ENCODE measurements at places on chromosomes 2 and 18. TPM values are rescaled to one million over a fixed set of nuclear protein-coding genes. Genes with fewer than 3 reads are reported as not detected.

ZCCHC2 gene
- 3.9 TPM for polyA plus RNA-seq

- no peak for DNase-seq
Measured at GRCh38 chr2:195317550-195317949, 339.5 kb upstream of the SLC39A10 start.

SULT1C2 gene
- 13.8 TPM for polyA plus RNA-seq

DNA sequence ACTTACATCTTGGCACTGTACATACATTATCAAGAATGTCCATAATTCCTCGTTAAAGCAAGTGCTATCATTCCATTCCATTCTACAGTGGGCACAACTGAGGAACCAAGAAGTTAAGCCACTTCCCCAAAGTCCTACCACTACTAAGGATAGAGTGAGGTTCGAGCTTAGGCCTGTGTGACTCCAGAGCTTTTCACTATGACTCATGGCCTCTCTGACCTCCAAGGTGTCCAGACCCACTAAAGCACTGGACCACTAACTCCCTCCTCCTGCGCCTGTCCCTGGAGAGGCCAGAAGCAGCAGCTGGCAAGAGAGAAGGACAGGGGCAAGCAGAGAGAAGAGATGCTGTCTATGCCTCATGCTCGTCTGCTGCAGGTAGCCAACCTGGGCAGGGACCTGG lies 117.0 kb downstream of the ZBTB7C start:
- DNase-seq: no peak

GCG gene
- polyA plus RNA-seq: 0.83 TPM

DNA sequence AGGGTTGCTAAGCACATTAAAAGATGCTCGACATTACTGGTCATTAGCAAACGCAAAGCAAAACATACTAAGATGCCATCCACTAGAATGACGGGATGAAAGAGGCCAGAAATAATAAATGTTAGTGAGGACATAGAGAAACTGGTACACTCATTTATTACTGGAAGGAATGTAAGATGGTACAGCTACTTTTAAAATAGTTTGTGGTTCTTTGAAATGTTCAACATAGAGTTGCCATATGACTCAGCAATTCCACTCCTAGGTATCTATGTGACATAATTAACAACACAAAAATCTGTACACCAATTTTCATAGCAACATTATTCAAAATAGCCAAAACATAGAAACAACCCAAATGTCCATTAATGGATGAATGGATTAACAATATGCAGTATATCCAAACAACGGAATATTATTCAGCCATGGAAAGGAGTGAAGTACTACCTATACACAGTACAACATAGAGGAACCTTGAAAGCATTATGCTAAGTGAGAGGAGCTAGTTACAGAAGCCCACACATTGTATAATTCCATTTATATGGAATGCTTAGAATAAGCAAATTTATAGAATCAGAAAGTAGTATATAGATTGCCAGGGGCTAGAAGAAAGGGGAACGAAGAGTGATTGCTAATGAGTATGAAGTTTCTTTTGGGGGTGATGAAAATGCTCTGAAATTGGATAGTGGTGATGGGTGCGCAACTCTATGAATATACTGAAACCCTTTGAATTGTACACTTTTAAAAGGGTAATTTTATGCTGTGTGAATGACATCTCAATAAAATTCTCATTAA lies 61.9 kb upstream of the IL1R1 start:
- no peak for DNase-seq

HADHA gene
- polyA plus RNA-seq: 56.3 TPM

SPRED2 gene
- polyA plus RNA-seq: 21.1 TPM

REG3G gene
- 0.40 TPM for polyA plus RNA-seq

GRCh38 chr2:26615336-26615859 lies 25.8 kb downstream of the CIB4 start:
- DNase-seq: no peak

All from stomach (tissue), 19 donors.